ENCODE measurements at places on chromosomes 12 and 14. TPM values are rescaled to one million over a fixed set of nuclear protein-coding genes. Genes with fewer than 3 reads are reported as not detected.

GRCh38 chr14:82779301-82779700 lies 1245.6 kb upstream of the SEL1L start:
- no peak for DNase-seq

DNA sequence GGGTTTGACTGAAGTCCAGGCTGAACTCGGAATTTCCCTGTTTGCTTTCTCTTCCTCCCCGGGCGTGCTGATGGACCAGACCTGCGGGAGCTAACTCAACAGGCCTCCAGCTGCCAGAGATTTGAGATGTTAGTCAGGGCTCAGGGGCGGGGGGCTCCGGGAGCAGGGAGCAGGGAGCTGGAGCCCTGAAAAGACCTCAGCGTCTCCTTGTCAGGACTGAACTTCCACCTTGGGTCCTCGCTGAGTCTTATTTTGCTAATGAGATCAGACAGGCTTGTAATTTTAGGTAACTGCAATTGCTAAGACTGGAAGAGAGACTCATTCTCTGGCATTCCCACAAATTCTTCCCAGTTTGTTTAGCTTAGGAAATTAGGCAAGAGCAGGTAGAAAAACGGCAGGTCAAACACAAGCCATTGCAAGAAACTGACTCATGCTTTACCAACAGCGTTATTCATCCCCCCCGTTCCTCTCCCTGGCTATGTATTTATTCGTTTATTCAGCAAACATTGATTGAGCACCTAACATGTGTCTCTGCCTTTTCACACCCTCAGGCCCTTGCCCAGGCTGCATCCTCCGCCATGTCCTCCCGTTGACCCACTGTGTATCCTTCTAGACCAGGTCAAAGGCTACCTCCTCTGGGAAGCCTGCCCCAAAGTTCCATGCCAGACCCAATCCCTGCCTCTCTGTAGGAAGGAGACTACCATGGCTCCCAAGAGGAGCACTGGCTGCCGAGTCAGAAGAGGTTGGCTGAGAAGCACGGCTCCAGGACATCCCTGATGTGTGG lies 80.4 kb upstream of the DIO3 start:
- DNase-seq = peak; percentile 37

- no peak for DNase-seq
Measured at GRCh38 chr12:46296822-46297221, 28.0 kb upstream of the SLC38A1 start.

- no peak for DNase-seq
Measured at GRCh38 chr12:10559244-10559643, 53.6 kb downstream of the EIF2S3B start.

DNA sequence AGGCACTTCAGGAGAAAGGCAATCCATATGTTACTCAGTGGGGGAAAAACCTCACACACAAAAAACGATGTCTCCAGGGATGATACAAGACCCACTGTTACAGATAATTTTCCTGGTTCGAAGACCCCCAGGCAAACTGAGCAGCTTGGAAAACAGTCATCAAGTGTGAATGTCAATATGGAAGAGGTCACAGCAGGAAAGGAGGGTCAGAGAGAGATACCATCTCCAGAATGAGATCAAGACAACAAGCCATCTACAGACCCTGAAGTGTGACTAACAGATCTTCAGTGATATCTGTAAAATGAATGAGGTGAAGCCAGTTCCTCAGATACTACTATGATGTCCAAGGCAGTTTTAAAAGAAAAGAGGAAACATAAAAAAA lies 28.6 kb downstream of the GNS start:
- no peak for DNase-seq

DNA sequence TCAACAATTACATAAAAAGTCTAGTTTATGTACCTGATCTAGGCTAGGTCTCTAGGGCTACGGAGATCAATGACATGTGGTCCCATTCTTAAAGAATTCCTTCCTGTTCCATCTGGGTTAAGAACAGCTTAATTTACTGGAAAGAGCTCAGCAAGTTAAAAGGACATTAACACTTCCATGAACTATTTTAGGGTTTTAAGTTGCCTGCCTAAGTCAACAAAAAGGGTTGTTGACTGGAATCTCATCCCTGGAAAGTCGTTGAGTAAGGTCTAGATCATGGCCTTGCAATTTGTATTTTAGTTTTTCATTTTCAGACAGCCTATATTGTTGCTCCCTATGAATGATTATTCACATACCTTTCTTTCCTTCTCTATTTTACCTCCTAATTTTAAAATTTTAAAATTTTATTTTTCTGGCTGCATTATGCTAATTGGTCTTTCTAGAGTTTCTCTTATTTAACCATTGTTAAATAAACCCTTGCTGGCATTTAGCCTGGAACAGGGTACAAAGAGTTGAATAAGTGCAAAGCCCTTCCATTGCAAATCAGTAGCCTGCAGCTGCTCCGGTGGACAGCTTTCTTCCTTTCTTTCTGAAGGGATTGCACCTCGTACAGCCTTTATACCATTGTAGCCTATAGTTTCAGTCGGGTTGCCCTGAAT lies 66.3 kb downstream of the VRK1 start:
- no peak for DNase-seq

- DNase-seq = no peak
Measured at GRCh38 chr14:100860556-100861187, 34.8 kb downstream of the MEG3 start.

- DNase-seq = no peak
Measured at GRCh38 chr14:58718226-58719205, 80.8 kb downstream of the DACT1 start.

DNA sequence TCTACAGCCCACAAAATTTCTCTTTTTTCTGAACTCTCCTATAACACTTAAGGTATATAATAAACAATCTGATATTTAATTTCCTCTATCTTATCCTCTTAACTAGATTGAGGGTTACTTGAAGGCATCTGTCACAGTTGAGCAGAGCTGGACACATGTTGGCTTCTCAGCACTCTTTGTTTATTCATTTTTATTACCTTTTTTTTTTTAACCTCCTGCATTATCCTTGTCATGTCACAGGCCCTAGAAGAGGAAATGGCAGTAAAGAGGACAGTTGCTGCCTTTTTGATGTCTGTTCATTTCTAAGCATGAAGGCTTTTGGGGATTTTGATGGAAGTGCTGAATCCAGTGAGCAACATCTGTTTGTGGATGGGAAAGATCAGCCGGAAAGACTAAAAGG lies 32.5 kb upstream of the EVL start:
- DNase-seq = no peak

GRCh38 chr12:131987552-131987951 lies 37.8 kb downstream of the EP400 start:
- DNase-seq = no peak

- no peak for DNase-seq
Measured at GRCh38 chr14:105272623-105273022, 24.3 kb downstream of the BTBD6 start.

DNA sequence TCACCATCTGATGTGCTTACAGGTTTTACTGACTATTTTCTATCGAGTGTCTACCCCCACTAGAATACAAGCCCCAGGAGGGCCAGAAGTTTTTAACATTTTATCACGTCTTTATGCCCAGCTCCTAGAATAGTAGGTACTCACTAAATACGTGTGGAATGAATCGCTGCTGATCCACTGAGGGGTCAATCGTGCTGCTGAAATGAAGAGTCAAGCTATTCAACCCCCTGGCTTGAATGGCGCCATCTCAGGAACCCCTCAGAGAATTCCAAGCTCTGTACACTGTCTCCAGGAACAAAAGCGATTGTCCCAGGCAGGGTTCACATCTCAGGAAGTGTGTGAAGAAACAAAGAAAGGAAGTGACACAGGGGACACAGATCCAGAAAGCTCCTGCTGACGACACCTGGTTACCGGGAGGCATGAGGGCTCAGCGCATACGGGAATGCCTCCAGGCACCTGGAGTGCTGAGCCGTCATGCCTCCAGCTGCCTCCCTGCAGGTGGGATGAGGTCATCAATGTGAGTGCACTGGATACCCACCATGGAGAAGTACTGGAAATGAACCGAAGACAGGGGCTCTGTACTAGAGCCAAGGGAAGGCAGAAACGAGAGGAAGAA lies 45.6 kb downstream of the PITPNM2 start:
- no peak for DNase-seq

- DNase-seq = no peak
Measured at GRCh38 chr14:38210587-38211216, 3.0 kb downstream of the SSTR1 start.

DNA sequence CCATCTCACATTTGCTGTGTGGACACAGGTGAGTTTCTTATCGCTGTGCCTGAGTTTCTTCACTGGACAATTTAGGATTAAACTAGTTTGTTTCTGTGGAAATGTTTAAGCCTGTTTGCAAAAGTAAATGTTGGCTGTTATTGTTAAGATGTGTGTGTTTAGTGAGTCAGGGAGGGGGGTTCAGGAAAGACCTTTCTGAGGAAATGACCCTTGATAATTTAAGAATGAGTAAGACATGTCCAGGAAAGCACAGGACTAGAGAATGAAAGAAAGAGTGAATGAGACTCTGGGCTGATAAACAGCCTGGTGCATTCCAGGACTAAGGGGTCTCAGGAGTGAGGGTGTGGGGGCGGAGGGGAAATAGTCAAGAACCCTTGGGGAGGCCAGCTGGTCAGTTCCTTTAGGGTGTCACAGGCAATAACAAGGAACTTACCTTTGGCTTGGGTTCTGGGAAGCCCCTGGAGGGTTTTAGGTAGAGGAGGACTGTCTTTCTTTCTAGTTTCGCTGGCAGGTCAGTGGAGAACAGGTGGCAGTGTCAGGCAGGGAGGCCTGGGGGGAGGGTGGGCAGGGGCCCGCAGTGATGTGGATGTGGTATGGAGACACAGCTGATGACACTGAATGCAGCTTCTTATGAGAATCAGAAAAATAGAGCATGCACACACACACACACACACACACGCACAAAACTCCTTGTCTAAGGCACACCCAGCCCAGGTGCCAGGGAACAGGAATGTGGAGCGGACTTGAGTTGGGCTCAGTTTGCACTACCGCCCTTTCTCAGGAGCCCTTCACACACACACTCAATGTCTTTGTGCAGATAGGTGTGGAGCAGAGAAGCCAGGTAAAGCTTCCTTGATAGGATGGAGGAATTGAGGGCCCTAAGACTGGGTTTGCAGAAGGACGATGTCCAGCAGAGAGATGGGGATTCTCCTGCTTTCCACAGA lies 1005.5 kb downstream of the VRK1 start:
- DNase-seq = no peak

- no peak for DNase-seq
Measured at GRCh38 chr14:105061428-105062047, 3.7 kb downstream of the GPR132 start.

DNA sequence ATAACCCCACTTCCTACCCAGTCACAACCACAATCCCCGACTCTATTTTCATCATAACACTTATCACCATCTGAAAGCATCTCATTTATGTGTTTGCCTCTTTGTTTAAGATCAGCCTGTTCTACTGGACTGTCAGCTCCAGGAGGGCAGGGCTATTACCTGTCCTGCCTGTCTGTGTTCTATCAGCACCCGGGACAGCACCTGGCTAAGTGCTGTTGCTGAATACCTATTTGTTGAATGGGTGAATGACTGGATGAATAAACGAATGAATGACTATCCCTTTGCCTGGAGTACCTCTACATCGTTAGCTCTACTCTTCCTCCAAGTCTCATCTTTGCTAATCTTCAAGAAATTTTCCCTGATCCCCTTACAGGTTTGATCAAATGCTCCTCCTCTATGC lies 69.0 kb downstream of the WSCD2 start:
- no peak for DNase-seq

GRCh38 chr12:42892702-42893551 lies 303.4 kb upstream of the PRICKLE1 start:
- no peak for DNase-seq

GRCh38 chr12:79563021-79563740 lies 127.6 kb downstream of the PAWR start:
- no peak for DNase-seq

DNA sequence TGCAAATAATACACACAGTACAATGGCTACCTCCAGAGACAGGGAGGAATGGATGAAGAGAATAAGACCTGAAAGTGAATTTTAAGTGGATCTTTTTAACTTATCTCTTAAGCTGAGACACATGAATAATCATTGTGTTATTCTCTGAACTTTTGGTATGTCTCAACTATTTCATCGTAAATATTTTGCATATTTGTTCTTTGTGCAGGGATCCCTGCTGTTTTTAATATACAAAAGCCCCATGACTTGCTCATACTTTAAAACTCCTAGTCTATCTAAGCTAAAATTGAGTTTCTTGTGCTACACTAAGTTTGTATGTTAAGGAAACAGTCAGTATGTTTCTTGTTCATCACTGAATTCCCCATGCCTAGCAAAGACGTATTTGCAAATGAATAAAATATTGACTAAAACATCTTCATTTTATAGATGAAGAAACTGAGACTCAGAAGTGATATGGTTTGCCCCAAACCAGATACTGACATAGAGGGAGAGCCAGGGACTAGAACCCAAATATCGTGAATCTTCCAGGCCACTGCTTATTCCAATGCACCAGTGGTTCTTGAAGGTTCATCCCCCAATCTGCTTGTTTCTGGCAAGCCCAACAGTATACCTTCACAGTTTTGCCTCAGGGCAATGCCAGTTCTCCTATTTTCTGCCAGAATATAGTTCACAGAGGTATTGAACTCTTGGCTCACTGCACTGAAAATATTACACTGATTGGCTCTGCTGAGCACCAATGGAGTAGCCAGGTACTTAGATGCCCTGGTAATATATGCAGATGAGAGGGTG lies 356.9 kb downstream of the MED13L start:
- peak; percentile 9 for DNase-seq

DNA sequence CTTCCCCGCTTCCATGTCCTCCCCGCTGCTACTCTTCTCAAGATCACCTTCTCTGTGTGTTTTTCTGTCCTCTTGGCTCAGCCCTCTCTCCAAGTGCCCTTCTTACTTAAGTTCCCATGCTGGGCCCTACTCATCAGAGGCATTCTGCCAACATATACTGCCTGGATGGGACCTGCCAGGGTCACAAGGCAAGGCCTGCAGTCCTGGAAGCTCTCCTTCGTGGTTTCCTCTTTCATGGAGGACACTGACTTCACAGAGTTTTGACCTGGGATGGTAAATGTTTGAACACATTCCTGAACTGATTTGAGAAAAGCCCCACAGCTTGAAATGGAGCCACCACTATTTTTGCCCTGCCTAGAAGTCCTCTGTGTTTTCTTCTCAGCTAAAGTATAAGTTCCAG lies 140.9 kb downstream of the TMEM30B start:
- DNase-seq = no peak

- peak; percentile 31 for DNase-seq
Measured at GRCh38 chr12:42981379-42981778, 391.8 kb upstream of the PRICKLE1 start.

- no peak for DNase-seq
Measured at GRCh38 chr14:94143239-94143638, 13.8 kb upstream of the IFI27L2 start.

The LAG3 gene
- not detected for total RNA-seq

The TCL1B gene
- not detected for total RNA-seq

The FRMD6 gene
- total RNA-seq = 53.1 TPM

The POLR3B gene
- total RNA-seq = 7.2 TPM

The ZDHHC22 gene
- not detected for total RNA-seq

The CD69 gene
- total RNA-seq = not detected

The ABHD12B gene
- not detected for total RNA-seq

The CLEC4C gene
- not detected for total RNA-seq

The PLA2G1B gene
- not detected for total RNA-seq

The TEX22 gene
- total RNA-seq = not detected

The SLC38A1 gene
- total RNA-seq = 89.2 TPM

Data from A172 (cell line).